Mucosa of descending colon (tissue), 3 donors: ENCODE measurements at places on chromosomes 5 and 9. TPM values are rescaled to one million over a fixed set of nuclear protein-coding genes. Genes with fewer than 3 reads are reported as not detected.

DNA sequence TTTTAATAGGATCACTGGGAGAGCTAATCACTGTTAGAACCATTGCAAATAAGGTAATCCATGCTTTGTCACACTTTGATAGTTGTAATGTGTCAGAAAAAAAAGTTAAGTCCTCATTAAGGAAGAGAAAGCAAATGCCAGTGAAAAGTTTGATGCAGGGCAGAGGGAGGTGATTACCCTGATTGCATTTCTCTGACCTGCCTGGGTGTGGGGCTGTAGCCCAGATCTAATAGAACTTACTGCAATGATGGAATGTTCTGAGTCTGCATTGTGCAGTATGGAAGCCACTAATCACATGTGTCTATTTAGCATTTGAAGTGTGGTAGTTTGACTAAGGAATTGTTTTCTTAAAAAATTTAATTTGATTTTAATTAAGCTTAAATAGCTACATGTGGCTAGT, 202.7 kb downstream of the ATP10B start:
- no peak for DNase-seq

Gene ESM1
- not detected for total RNA-seq

DNA sequence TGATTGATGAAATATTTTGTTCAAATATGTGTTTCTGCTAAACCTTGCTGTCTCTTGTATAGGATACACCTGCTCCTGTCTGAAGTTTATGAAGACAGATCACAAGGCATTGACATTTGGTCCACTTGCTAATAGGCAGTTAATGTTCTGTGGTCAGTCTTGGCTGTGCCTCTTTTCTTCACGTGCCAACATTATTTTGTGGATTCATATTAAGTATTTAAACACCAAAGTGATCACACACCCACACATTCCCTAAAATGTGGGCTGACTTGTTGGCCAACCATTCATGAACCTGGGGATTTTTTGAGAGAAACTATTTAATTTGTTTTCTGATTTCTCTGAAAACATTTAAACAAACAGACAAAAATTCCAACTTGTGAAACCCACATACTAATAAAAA, 33.7 kb downstream of the ZNF462 start:
- no peak for DNase-seq

Gene PSD2
- total RNA-seq = 0.07 TPM

GRCh38 chr9:69980591-69980990, 63.1 kb upstream of the MAMDC2 start:
- DNase-seq = no peak

DNA sequence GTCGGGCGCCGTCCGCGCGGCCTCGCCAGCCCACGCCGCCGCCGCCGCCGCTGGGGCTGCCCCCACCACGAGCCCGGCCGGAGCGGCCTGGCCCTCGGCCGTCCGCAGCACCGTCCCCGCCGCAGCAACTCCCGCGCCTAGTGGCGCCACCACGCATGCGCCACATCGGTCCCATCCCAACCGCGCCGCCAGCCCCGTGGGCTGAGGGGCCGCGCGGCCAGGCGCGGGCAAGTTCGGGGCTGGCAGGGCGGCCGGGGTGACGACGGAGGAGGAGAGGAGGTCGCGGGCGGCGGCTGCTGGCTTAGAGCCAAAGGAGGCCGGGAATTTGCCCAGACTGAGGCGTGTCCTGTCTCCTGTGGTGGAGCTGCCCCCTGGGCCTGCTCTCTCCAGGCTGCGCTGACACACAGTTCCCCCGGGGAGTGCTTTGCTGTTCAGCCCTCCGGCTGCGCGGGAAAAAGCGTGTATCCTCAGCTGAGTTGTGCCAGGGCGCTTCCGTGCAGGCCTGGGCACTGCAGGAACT, at the start of gene TUSC1:
Gene TUSC1, minus strand, starts transcription at position 298 of the 520 bp plus-strand sequence. Its CDS starts 132 bp downstream, at position 166.
- DNase-seq = peak; percentile 87

- DNase-seq = no peak
Observed at GRCh38 chr5:77167063-77167462, 43.4 kb upstream of the PDE8B start.

Gene FAM221B
- total RNA-seq = 0.41 TPM

DNA sequence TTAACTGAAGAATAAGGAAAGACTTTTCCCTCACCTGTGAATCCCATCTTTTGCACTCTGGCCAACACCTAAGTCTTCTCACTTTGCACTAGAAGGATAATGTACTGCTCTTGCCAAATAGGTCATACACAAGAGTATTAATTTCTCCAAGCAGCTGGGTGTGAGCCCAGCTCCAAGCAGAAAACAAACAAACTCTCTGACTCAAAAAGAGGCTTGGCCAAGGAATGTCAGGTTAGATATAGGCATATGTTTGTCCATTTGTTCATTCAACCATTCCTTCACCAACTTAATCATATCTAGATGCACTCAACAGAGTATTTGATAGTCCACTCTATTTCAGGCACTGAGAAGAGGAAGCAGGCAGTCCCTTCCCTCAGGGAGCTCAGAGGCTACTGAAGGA, 84.4 kb downstream of the HTR4 start:
- no peak for DNase-seq

GRCh38 chr5:172707285-172708182, 63.5 kb downstream of the DUSP1 start:
- DNase-seq = peak; percentile 49

GRCh38 chr5:179858241-179858585, 404 bp downstream of the MRNIP start:
- DNase-seq = peak; percentile 68

GRCh38 chr5:171524466-171524865, 105.0 kb downstream of the FGF18 start:
- DNase-seq = no peak

DNA sequence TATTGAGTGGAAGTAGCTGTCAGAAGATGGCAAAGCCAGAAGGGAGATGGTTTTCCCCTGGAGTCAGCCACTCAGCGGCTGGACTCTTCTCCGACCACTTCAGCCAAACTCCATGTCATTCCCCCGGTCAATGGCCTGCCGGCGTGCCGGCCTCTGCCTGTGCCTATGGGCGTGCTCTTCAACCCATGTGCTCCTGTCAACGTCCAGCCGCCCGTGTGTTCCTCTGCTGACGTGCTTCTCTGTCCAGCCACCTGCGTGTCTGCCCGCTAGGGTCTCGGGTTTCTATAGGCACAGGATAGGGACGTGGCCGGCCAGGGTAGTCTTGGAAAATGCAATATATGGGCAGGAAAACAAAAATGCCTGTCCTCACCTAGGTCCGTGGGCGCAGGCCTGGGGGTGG, 77.7 kb upstream of the RUFY1 start:
- no peak for DNase-seq

- DNase-seq = no peak
Observed at GRCh38 chr9:131169563-131170240, 44.3 kb downstream of the NUP214 start.

DNA sequence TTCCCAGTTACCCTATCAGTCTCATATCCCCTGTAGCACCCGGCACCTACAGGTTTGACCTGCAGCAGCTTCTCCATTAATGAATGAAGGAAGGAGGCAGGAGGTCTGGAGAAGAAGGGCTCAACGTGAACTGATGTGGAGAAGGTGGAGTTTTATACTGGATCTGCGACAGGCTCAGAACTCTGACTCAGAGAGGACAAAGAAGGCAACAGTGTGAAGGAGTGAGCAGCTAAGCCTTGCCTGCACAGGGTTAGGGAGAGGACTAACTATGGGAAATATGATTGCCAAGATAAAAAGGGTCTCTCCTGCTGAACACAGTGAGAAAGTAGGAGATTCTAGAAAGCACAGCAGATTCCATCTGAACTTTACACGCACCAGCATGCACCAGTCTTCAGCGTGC, 23.6 kb downstream of the RASEF start:
- no peak for DNase-seq

GRCh38 chr5:30592833-30593232, 600.7 kb upstream of the CDH6 start:
- DNase-seq = no peak

GRCh38 chr9:116979456-116979855, 292.4 kb downstream of the TRIM32 start:
- DNase-seq = no peak

GRCh38 chr5:152638996-152639552, 234.0 kb upstream of the NMUR2 start:
- DNase-seq = no peak

Gene SLC36A3
- total RNA-seq = not detected

- no peak for DNase-seq
Observed at GRCh38 chr5:115068239-115069086, 101.2 kb downstream of the TRIM36 start.
